Activated CD8-positive, alpha-beta T cell treated with anti-CD3 and anti-CD28 coated beads for 36 hours (primary cell): ENCODE measurements at places on chromosomes 3 and 15. TPM values are rescaled to one million over a fixed set of nuclear protein-coding genes. Genes with fewer than 3 reads are reported as not detected.

SKOR1 gene
- 0.25 TPM for total RNA-seq

ANKDD1A gene
- total RNA-seq, result 4.3 TPM

FEZF2 gene
- not detected for total RNA-seq

FBN1 gene
- 0.38 TPM for total RNA-seq

NR2E3 gene
- total RNA-seq, result not detected

IMPG2 gene
- 0.14 TPM for total RNA-seq

GRAMD1C gene
- total RNA-seq, result 0.29 TPM

SLC22A13 gene
- total RNA-seq, result 0.18 TPM

GP9 gene
- not detected for total RNA-seq

ZCWPW2 gene
- total RNA-seq, result not detected

MASP1 gene
- not detected for total RNA-seq

GRCh38 chr3:20395692-20396091, 209.7 kb upstream of the SGO1 start:
- DNase-seq, result no peak
- no peaks in the 10 kb centered on the region for H3K4me1 ChIP-seq
- no peaks in the 10 kb centered on the region for H3K36me3 ChIP-seq
- H3K27ac ChIP-seq, result no peak overlapping the region
- no peak overlapping the region for H3K4me3 ChIP-seq

DNA sequence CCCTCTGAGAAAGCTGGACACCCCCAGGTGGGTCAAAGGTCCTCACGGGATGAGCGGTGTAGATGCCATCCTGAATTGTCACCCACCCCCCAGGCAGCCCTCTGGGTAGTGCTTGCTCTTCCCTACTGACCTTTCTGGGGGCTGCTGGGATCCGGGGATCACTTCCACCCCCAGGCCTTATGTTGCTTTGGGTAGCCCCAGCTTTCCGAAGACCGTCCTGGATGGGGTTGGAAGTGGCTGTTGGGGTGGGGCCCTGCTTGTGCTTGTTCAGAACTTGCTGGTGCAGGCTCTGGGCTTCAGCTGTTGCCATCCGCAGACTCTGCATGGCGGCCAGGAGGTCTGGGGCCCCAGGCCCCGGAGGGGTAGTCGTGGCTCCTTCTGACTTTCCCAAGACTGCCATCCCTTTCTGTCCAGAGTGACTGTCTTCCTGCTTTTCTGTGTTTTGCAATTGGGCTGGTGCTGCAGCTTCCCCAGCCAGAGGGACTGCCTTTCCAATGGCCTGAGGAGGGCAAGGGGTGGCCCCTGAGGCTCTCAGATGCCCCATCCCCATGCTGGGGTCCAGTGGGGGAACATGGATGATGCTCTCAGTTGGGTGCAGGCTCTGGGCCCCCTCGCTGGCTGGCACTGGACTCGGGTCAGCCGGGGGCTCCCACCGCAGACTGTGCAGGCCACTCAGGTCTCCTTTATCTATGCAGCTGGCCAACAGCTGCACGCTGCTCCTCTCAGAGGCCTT, 6.3 kb downstream of the XIRP1 start:
- DNase-seq, result no peak
- no peak overlapping the region for H3K4me3 ChIP-seq
- H3K27me3 ChIP-seq, result no peaks in the 10 kb centered on the region
- no peak overlapping the region for H3K27ac ChIP-seq

DNA sequence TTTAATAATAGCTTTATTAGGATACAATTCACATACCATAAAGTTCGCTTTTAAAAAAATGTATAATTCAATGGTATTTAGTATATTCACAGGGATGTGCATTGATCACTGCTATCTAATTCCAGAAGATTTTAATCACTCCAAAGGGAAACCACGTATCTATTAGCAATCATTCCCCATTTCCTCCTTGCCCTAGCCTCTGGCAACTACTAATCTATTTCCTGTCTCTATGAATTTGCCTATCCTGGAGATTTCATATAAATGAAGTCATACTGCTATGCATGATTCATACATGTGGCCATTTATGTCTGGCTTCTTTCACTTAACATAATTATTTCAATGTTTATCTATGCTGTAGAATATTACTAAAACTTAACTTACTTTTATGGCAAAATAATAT, 32.0 kb upstream of the CASR start:
- peaks cover 3% of the 10 kb centered on the region for H3K36me3 ChIP-seq
- H3K27me3 ChIP-seq, result no peaks in the 10 kb centered on the region
- no peak overlapping the region for H3K27ac ChIP-seq
- H3K4me3 ChIP-seq, result no peak overlapping the region
- DNase-seq, result no peak
- peaks cover 20% of the 10 kb centered on the region for H3K4me1 ChIP-seq

GRCh38 chr15:77224352-77224751, 153.4 kb upstream of the TSPAN3 start:
- peaks cover 2% of the 10 kb centered on the region for H3K36me3 ChIP-seq
- H3K27ac ChIP-seq, result no peak overlapping the region
- no peak for DNase-seq
- no peaks in the 10 kb centered on the region for H3K27me3 ChIP-seq
- H3K4me3 ChIP-seq, result no peak overlapping the region

DNA sequence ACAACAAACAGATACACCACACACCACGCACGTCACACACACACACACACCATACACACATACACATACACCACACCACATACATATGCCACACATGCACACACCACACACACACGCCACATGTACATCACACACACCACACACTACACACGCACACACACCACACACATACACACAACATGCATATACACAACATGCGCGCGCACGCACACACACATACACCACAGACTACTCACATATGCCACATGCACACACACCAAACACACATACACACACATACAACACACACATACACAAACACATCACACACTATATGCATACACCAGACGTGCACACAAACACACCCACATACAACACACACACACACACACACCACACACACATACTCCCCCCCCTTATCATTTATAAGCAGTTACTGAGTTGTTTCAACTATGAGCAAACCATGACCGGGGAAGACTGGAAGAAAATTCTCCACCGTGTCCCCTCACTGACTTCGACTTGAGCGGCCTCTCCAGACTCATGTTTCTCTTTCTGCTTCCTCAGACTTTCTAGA, 126.7 kb upstream of the IQSEC1 start:
- H3K27me3 ChIP-seq, result peaks cover 17% of the 10 kb centered on the region
- no peaks in the 10 kb centered on the region for H3K36me3 ChIP-seq
- H3K27ac ChIP-seq, result no peak overlapping the region
- no peak overlapping the region for H3K4me3 ChIP-seq
- H3K4me1 ChIP-seq, result peaks cover 9% of the 10 kb centered on the region
- DNase-seq, result no peak

DNA sequence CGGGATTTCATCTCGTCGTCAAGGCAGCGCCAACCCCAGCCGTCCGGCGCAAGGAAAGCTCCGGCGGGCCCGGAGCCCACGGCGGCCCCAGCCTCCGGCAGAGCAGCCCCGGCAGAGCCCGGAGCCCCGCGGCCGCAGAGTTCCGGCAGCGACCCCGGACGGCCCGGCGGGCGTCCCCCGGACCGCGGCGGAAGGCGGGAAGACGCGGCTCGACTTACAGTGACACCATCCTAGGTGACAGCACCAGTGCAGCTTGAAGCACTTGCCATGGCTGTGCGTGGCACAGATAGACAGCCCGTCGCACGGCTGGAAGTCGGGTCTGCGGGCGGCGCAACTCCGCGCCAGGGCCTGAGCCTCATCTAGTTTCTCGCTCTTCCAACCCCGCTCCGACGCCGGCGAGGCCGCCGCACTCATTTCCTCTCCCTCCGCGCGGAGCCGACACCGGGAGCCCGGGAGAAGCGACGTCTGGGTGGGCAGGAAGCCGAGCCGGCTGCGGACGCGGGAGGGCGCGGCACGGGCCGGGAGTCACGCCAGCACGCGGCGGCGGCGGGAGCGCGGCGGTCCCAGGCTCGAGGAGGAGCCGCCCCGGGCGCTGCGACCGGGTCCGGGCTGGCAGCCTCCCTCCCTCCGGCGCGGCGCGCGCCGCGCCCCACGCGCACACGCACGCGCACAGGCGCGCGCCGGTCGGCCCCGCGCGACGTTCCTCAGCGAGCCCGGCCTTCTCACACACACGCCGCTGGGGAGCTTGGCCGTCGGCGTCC, at the start of gene C3orf70:
Gene C3orf70 (minus strand): TSS at position 651 of the 761 bp plus-strand sequence. CDS start 237 bp downstream, at position 414.
- no peak within 1 kb of the TSS for H3K27ac ChIP-seq
- peak within 1 kb of the TSS; percentile 67 for H3K4me3 ChIP-seq
- no peaks in the 10 kb centered on the region for H3K36me3 ChIP-seq
- peaks cover 2% of the 10 kb centered on the region for H3K4me1 ChIP-seq

GRCh38 chr3:126431103-126431534, 36.4 kb downstream of the CFAP100 start:
- peaks cover 5% of the 10 kb centered on the region for H3K36me3 ChIP-seq
- peak; percentile 26 for DNase-seq
- no peak overlapping the region for H3K27ac ChIP-seq

DNA sequence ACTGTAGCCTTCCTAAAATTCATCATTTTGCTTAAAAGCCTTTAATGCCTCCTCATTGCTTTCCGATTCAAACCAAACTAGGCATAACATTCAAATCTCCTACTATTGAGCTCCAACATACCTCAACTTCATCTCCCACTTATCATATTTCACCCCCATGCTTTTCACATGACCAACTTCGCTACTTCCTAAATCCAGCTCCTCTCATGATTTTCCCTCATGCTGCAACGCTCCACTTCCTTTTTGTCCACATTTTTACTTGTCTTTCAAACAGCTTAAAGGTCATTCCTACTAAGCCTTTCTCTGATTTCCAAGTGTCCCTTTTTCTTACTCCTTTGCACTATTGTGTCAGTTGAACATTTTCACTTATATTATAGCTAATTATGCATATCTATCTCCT, 20.3 kb upstream of the ANXA2 start:
- no peaks in the 10 kb centered on the region for H3K4me1 ChIP-seq
- H3K36me3 ChIP-seq, result peaks cover 3% of the 10 kb centered on the region
- H3K27ac ChIP-seq, result no peak overlapping the region
- no peaks in the 10 kb centered on the region for H3K27me3 ChIP-seq
- DNase-seq, result no peak
- no peak overlapping the region for H3K4me3 ChIP-seq

DNA sequence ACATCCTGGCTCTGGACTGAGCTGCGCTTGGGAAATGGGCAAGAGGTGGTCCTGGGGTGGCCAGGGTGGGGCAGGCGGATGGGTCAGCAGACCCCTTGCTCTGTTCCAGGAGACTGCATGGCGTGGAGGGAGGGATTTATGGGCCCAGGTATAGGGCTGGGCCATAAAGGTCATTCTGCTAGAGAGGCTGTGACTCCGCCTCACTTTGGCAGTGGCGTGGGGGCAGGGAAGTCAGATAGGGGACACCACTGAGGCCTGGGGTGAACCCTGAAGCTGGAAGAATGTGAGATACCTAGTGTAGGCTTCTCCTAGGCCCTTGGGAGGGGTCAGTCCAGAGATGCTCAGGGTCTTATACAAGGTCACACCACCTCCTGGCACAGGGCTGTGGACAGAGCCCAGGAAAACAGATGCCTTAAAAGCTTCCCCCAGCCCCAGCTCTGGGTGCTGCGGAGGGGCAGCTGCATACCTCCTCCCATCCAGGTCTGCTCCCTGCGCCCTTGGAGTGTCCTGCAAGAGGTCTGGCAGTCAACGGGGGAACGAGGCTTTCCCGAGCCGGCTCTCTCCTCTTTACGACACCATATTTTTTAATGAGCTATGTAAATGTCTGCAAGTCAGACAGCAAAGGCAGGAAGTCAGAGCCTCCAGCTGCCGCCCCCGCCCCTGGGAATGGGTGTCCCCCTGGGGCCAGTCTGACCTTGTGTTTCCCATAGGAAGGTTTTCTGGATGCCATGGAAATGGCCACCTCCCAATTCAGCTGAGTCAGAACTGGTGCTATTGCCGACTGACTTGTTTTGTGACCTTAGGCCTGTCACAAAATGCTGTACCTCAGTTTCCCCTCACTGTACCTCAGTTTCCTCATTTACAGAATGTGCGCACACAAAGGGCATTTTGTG, 26.3 kb downstream of the LINGO1 start:
- H3K4me1 ChIP-seq, result peaks cover 6% of the 10 kb centered on the region
- no peaks in the 10 kb centered on the region for H3K36me3 ChIP-seq
- H3K27me3 ChIP-seq, result peaks cover 7% of the 10 kb centered on the region

GRCh38 chr3:61371123-61371522, 119.9 kb upstream of the FHIT start:
- H3K4me3 ChIP-seq, result no peak overlapping the region
- no peak overlapping the region for H3K27ac ChIP-seq
- H3K36me3 ChIP-seq, result no peaks in the 10 kb centered on the region
- peak; percentile 53 for DNase-seq
